ENCODE measurements at places on chromosomes 2 and 18.

- DNase-seq, result peak; percentile 86
These were observed 55.4 kb upstream of the NCOA1 start for GRCh38 chr2:24435391-24436316.

DNA sequence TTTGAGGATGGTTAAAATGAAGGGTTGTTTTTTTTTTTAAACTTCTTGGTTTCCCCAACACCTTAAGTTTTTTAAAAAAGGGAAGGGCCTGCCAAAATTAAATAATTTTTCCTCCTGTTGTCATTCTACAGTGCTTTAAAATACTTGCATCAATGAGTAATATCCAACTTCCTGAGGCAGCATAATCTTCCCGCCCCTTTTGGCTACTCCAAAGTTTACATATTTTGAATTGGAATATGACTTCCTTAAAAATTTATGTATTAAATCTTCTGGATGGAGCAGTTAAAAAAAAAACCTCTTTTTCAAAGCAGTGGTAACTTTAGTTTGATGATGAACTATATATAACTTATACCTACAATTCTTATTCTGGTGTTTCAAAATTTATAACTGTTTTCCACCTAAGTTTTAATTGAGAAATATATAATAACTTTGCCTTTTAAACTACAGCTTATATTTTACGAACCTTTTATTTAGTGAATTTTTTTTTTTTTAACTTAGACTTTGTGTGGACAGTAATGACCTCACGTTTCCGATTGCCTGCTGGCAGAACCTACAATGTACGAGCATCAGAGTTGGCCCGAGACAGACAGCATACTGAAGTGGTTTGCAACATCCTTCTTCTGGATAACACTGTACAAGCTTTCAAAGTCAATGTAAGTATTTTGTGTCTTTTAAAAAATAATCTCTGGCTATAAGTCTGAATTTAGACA lies 49.8 kb downstream of the PTPN4 start:
- DNase-seq, result peak; percentile 24

DNA sequence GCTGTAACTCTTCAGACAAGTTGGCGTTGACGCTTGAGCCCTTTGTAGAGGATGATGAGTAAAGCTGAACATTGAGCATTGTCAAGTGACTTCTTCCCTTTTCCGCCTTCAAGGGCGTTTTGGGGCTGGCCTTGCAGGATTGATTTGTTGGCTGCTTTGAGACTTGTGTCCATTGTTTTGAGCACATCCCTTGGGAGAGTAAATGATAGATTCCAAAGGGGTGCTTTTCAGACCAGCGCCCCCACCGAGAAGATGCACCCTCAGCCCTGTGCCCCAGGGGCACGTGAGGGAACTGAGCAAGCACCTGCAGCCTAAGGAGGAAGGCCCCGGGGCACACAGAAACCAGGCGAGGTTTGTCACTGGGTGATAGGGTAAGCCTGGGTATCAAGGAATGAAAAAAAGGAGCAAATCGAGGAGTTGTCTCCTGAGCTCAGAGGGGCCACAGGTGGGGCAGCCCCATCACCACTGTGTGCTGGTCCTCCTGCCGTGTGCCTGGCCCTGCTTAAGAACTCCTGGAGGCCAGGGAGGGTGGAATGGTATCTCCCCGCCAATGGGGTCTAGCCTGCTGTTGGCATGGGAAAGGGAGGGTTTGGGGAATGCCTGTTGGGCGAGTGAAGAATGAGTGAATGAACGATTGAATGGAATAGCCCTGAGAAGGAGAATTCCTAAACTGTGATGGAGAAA lies 64.0 kb downstream of the RAB31 start:
- no peak for DNase-seq

DNA sequence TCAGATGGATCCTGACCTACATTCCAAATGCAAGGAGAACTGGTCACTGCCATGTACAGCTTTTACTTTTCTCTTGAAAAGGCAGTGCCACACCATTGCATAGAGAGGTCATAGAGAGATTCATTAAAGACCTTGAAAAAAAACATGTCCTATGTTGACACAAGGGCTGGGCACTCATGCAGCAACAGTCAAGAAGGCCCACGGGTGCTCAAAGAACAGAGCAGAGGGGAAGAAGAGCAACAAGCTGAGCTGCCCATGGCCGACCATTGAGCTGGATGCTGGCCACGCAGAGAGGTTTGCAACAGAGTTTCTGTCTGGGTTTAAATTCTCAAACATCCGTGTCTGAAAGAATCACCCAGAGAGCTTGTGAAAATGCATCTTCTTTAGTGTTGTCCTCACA lies 99.1 kb downstream of the ADD2 start:
- no peak for DNase-seq

- no peak for DNase-seq
These were observed 26.1 kb downstream of the SLC14A1 start for GRCh38 chr18:45749918-45750689.

GRCh38 chr2:95362486-95362885 lies 40.0 kb upstream of the FAHD2A start:
- no peak for DNase-seq

DNA sequence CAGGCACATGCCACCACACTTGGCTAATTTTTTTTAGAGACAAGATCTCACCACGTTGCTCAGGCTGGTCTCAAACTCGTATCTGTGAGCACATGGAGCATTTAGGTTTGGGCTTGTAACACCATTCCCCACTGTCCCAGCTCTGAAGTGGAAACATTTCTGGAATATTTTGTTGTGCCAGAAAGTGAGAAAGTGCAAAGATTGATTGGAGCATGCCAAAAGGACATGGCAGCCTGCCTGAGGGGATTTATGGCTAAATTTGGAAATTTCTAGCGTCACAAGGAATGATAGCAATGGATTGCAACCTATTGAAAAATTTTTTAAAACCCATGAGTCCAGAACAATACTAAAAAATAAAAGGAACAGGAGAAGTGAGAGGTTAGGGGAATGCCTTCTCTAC lies 136.8 kb downstream of the ESCO1 start:
- no peak for DNase-seq

- no peak for DNase-seq
These were observed 40.1 kb upstream of the APCDD1 start for GRCh38 chr18:10414293-10414842.

GRCh38 chr2:191758518-191759507 lies 80.9 kb downstream of the NABP1 start:
- no peak for DNase-seq

DNA sequence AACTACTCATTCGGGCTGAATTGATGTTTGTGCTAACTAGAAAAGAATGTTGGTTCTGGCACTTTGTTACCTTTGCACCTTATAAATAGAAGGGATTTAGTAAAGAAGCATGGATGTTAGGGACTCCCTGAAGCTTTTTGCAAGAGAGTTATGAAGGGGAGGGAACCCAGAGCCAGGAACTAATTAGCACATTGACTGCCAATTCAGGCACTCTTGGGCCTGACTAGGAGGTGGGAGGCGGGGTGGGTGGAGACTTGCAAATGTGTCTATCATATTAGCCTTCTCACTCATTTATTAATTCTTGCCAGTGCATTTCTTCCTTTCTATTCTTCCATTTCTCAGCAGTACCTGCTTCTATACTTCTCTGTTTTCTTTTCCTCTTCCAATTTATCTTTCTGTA lies 1022.4 kb downstream of the TMEM182 start:
- no peak for DNase-seq

- no peak for DNase-seq
These were observed 6.2 kb downstream of the STK39 start for GRCh38 chr2:168241208-168241607.

- DNase-seq, result no peak
These were observed 179.3 kb downstream of the ZNF516 start for GRCh38 chr18:76315722-76316230.

DNA sequence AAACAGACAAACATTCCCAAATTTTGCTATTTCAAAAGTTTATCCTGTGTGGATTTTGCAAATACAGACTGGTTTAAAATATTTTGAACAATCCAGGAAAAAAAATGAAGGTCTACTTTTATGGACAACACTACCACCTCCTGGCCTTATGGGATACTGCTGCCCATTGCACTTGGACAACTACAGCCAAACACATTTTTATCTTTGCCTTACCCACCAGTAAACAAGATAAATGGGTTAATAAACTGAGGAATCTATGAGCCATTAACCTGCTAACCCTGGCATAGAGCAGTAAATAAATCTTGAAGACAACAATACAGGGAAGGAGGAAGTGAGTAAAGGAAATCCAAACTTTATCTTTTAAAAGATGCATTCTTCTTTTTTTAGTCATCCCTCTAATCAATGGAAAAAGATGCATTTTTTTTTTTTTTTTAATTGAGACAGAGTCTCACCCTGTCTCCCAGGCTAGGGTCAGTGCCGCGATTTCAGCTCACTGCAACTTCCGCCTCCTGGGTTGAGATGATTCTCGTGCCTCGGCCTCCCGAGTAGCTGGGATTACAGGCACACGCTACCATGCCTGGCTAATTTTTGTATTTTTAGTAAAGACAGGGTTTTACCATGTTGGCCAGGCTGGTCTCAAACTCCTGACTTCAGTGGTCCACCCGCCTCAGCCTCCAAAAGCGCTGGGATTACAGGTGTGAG lies 2.1 kb upstream of the SPIRE1 start:
- DNase-seq, result no peak

DNA sequence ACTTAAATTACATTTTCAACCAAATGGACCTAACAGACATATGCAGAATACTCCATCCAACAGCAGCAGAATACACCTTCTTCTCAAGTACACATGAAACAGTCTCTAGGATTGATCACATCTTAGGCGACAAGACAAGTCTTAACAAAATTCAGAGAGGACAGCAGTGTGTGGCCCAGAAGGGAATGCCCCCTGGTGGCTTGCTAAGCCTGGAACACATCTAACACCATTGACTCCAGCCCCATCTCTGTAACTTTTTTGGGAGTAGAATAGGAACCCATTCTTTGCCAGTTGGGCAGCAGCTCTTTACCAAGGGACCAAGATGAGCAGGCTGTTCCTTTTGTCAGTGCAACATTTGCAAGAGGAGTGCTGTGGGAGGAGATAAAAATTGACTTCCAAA lies 249.9 kb downstream of the PLCL1 start:
- DNase-seq, result no peak

GRCh38 chr2:109377976-109378375 lies 235.8 kb downstream of the SEPTIN10 start:
- peak; percentile 19 for DNase-seq

GRCh38 chr2:119476301-119477112 lies 44.9 kb downstream of the TMEM37 start:
- peak; percentile 76 for DNase-seq

DNA sequence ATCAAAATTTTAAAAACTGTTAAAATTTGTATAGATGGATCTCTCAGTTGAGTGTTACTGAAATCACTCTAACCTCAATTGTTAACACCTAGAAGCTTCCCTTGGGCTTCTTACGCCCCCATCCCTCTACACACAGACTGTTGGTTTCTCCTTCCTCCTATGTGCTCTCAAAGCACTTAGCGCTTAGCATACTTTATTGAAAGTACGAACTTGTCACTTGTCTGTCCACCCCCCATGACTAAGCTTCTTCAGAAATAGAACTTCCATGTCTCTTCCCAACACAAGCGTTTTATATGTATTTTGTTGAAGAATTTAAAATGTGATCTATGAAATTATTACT lies 441 bp downstream of the MPHOSPH10 start:
- no peak for DNase-seq

DNA sequence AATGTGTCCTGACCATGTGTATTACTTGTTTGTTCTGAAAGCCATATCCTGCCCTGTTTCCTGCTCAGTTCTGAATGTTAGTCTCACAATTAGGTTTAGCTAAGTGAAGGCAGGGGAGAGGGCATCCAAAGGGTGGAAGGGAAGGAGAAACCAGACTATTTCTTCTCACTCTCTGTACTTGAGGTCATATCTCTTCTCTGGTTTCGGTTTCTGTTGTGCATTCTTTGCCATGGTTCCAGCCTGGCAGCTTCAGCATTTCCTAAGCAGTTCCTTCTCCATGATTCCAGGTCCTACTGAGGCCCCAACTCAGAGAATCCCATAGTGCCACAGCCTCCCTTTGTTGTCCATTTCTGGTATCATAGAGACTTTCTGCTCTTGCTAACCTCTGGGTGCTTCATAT lies 40.3 kb upstream of the HNMT start:
- no peak for DNase-seq

DNA sequence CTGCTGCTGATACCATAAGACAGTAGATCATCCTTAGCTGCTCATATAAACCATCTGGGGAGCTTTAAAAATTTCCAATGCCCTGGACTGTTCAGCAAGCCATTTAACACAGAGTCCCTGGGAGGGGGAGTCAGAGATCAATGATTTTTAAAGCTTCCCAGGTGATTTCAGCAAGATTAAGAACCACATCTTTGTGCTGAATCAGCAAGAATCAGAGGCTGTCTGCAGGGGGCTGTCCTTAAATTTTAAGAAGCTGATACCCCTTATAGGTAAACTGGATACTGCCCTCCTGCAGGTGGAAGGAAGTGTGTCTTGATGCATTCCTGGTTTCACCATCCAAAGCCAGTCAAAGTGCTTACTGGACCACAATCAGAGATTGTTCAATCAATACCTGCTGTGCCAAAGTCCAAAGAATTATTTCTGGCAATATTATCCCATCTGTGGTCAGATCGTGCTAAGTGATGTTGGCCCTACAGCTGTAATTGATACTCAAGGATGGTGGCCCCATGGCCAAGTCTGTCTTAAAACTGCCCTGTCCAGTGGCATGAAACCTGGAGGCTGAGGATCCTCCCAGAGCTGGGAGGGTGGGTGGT lies 72.2 kb downstream of the BCL2L11 start:
- no peak for DNase-seq

DNA sequence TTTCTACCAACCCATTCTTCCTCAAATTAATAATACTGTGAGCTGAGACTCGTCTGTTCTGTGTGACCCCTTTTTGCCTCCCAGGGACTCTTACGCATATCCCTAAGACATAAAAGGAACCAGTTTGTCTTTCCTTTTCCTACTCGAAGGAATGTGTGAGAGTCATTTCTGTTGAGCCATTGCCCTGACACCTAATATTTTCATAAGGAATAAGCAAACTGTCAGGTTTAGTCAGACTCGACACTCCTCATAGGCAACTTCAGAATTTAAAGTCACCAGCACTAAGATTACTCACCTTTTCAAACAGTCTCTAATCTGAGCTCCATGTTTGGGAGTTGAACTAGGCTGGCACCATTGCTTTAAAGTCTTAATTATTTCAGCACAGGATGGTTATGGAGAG lies 305.5 kb downstream of the IKZF2 start:
- no peak for DNase-seq

DNA sequence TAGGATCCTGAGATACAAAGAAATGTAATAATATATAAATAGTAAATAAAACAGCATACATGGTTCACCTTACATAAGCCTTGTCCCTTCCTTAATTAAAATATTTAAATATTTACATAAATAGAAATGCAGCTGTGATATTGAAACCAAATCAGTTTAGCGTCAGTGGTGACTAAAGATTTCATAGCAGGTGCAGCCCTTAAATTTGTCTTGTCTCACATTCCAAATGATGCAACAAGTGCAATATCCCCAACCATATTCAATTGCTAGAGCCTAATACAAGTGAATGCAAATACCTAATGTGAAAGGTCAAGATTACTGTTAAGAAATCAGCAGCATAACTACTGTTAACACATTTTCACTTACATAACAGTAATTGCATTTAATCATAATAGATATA lies 539.5 kb downstream of the NYAP2 start:
- DNase-seq, result no peak

- DNase-seq, result no peak
These were observed 62.4 kb downstream of the TXNL1 start for GRCh38 chr18:56575819-56576663.
